NCI-H1930 (cell line): ENCODE measurements at places on chromosomes 16 and 17.

DNA sequence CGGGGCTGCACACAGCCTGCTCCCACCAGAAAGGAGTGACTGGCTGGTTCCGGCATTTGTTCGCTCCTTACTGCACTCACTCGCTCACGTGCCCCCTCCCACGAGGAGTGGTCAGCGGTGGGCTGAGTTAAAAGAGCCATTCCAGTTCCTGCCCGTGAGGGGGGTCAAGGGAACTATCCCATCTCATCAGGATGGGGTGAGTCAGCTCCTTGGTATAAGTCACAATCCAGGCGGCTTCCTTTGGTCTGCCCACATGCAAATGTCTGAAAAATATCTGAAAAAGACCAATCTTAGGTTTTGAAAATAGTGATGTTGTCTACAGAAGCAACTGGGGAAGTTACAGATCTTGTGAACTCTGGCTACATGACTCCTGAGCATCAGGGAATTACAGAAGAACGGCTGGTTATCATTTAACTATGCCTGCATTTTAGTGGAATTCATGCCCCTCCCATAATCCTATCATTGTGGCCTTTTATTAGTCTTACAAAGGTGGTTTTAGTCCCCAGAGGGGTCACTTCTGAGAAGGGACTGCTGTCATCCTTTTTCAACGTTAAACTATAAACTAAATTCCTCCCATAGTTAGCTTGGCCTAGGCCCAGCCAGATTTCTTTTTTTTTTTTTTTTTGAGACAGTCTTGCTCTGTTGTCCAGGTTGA lies 9.8 kb upstream of the TNFSF12 start:
- no peak for DNase-seq

GRCh38 chr16:24883714-24884151 lies 38.0 kb downstream of the SLC5A11 start:
- no peak for DNase-seq

DNA sequence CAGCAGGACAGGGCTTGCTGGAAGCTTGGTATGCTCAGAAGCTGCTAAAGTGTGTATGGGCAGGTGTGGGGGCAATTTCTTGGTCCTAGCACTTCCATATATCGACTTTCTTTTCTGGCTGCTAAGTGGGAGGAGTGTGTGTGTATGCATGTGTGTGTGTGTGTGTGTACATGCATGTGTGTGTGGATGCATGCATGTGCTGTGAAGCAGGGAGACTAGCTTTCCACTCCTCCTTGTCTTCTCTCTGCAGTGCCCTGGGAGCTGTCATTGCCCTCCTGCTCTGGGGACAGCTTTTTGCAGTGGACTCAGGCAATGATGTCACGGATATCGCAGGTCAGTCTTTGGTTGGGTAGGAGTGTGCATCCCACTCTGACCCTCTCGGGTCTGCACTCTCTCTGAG lies 1.6 kb downstream of the HP start:
- no peak for DNase-seq

GRCh38 chr16:85556456-85557082 lies 56.6 kb upstream of the GSE1 start:
- DNase-seq = peak; percentile 8

- DNase-seq = no peak
Observed at GRCh38 chr17:50218771-50219315, 17.4 kb upstream of the COL1A1 start.

- no peak for DNase-seq
Observed at GRCh38 chr16:84315422-84315821, 20.7 kb downstream of the WFDC1 start.

GRCh38 chr16:47687694-47688093 lies 226.6 kb downstream of the PHKB start:
- no peak for DNase-seq

DNA sequence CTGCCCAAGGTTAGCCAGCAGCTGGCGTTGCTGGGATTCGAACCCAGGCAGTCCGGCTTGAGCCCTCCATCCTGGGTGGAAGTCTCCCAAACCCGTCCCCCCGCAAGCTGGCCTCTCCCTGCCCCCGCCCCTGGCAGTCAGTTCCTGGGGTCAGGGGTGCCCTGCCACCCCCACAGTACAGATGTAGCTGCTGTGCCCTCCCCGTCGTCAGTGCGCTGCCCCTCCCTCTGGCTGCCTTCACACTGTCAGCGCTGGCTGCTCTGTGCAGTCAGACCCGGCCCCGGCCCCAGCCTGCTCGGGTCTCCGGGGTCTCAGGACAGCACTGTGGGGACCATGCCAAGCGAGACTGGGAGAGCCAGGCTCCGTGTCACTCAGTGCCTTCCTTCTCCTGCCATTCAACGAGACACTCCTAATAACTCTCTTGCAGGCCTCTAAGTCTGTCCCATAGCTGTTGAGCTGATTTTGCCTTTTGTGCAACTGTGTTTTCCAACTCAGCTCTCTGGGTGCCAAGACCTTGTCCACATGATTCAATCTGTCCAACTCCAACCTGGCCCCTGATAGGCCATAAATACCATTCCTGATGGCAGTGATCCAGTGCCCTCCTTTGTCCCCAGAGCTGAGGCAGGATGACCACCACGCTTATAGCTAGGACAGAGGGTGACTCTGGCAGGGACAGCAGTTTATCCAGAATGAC lies 55.5 kb upstream of the IL34 start:
- no peak for DNase-seq

DNA sequence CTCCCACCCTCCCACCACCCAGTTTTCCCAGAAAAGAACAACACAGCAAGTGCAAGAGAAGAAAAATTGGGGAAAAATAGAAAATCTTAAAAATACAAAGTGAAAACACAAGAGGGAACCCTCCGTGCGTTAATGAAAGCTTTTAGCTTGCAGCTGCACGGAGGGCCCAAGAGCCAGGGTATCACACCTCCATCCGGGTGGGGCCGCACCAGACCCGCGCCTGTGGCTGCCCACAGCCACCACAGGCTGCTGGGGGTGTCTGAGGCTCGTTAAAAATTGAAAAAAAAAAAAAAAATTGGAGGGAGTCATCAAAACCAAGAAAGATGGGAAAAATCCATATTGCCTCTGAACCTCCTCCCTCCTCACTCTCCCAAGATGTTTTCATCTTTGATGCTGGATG lies 18.6 kb downstream of the ENGASE start:
- DNase-seq = no peak

GRCh38 chr16:57612494-57612893 lies 15.9 kb upstream of the ADGRG1 start:
- no peak for DNase-seq

GRCh38 chr16:16956376-16956775 lies 514.4 kb downstream of the XYLT1 start:
- no peak for DNase-seq

GRCh38 chr16:8283195-8283594 lies 307.1 kb downstream of the TMEM114 start:
- no peak for DNase-seq

- DNase-seq = no peak
Observed at GRCh38 chr17:73210002-73210678, 17.3 kb downstream of the COG1 start.

DNA sequence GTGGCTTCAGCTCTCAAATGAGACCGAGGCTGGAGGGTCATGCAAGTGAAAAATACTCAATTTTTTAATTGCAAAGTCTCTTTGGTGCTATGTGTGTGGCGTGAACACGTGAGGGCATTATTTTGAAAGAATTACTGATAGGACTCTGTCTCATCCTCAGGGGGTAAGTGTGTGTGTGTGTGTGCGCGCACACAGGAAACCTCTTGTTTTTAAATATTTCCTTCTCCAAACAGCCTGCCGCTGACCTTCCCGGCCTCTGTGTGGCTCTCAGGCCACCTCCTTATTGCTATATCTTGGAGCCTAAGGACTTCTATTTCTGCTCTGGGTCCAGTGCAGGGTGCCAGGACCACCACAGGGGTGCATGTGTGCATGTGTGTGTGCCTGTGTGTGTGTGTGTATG lies 99.7 kb downstream of the CMIP start:
- DNase-seq = no peak

- DNase-seq = no peak
Observed at GRCh38 chr17:28763137-28763799, 19.5 kb downstream of the TRAF4 start.

GRCh38 chr17:2181206-2181896 lies 122.2 kb downstream of the SMG6 start:
- no peak for DNase-seq

- DNase-seq = no peak
Observed at GRCh38 chr17:37676115-37676925, 33.1 kb upstream of the DDX52 start.

- no peak for DNase-seq
Observed at GRCh38 chr17:51995797-51996403, 162.6 kb downstream of the CA10 start.

- DNase-seq = no peak
Observed at GRCh38 chr17:1010586-1010985, 13.7 kb downstream of the TIMM22 start.

DNA sequence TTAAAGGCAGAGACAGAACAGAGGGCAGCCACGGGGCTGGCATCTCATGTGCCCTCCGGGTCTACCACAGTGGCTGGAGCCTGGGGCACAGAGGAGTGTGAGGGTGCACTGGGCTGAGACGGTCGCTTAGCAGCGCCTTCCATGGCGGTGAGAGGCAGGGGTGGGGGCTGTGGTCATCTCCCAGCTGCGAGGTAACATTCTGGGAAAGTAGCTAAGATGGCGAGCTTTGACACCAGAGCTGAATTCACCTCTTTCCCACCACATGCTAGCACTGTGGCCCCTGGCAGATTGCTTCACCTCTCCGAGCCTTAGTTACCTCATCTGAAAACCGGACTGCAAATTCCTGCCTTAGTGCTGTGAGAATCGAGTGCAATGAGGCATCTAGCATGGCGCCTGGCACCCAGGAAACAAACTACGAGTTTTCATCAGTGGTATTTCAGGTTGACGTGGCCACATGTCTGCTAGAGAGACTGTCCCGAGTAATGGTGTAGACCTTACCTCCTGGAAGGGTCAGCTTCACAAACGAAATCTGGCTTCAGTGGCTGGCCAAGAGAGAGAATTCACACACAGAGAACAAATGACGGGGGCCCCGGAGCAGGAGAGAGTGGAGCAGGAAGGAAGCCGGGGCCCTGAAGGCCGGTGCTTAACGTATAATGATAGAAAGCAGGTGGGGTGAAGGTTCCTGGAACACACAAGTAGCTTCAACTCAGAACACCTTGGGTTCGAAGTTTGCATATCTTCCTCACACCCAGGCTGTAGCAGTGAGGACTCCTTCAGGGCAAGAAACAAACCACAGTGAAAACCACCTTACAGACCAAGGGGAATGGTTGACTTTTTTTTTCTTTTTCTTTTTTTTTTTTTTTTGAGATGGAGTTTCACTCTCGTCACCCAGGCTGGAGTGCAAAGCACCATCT lies 63.9 kb upstream of the RPH3AL start:
- DNase-seq = no peak

- DNase-seq = no peak
Observed at GRCh38 chr17:45666046-45666600, 118.0 kb upstream of the CRHR1 start.

DNA sequence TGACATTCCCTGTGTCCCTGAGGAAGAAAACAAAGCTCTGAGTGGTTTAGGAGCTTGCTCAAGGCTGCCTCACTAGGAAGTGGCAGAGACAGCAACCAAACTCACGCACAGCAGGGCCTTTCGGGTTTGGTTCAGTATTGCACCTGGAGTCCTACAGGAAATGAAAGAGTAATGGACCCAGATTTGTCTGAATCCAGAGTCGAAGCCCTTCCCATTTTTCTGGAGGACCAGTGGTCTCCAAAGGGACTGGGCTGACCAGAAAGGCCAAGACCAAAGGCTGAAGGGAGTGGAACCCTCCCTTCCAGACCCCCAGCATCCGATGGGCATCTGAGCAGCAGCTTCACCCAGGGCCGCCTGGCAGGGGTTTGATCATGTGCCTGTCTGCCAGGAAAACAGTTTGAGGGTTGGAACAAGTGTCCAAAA lies 85.5 kb upstream of the RPL38 start:
- DNase-seq = no peak

GRCh38 chr16:71185347-71185746 lies 45.2 kb downstream of the HYDIN start:
- DNase-seq = no peak

GRCh38 chr17:46092991-46093390 lies 93.9 kb downstream of the STH start:
- no peak for DNase-seq

DNA sequence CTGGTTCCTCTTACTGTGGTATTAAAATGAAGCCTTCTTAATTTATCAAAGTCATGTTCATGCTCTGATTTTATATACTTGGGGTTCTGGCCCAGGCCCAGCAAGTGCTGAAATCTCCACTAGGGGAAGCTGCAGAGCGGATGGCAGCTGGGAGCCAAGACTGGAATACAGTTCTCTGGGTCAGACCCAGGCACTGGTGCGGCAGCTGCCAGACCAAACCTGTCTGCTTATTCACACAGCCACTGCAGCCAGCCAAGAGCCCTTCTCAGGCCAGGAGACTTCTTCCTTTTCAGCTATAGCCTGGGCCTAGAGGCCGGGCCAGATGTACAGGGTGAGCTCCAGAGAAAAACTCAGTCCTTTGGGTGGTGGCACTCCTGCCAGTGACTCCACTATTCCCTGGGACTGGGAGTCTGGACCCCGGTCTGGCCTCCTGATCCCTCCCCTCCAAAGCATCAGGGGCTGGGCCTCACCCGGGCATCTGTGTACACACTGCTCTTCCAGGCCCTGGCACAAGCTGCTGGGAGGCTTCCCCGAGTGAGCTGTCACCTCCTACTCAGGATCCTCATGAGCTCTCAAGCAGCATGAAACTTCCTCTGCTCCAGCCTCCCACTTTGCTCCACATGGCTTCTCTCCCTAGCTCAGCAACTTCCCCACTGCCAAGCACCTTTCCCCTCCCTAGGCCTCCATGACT lies 24.4 kb downstream of the ATP6V0D1 start:
- DNase-seq = no peak

DNA sequence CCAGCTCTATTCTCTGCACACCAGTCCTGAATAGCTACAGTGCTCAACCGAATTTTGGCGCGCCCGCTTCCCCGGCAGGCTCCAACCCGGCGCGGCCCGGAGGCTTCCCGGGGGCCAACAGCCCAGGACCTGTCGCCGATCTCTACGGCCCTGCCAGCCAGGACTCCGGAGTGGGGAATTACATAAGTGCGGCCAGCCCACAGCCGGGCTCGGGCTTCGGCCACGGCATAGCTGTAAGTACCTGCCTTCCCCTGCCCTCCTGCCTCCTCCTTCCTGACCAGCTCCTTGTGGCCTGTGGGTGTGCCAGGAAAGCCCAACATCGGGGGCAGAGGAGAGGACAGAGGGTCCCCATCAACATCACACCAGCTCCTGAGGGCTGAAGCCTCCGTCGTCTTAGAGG lies 70.2 kb downstream of the CCDC182 start:
- no peak for DNase-seq
